ENCODE measurements at places on chromosomes 2 and 18.

DNA sequence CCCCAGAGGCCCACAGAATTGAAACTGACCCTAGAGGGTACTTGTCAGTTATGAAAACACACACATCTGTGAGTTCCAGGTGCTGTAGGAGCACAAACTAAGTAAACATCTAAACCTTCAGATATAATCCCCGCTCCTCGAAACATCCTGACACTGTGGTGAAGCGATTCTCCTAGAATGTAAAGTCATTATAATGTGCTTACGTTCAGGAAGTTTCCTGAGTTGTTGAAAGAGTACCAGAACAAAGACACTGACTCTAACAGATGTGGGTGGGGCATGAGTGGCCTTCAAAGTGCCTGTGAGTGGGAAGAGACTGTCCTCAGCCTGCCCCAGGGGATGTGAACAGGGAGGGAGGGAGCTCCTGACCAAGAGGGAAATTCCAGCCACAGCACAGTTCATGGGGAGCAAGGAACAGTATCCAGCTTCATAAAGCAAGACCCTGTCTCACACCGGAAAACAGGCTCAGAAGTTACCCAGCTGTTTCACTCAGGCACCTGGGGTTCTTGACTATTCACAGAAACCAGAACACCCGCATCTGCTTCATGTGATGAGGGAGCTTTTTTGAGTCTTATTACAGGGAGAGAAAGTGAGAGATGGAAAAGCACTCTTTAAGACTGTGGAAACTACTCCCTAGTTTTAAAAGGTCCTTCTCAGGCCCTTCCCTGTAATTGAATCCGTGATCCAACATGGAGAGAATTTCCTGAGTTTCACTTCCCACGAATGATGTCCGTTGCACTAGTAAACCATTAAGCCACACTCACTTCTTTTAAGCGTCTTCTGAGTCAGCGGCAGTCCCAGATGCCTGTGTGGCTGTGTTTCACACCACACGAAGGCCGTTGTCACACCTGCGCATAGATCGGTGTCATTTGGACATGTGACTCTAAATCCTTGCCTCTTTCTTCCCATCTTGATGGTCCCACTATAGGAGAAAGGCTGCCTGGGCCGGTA lies 88.6 kb upstream of the EML6 start:
- no peak for DNase-seq

- no peak for DNase-seq
Measured at GRCh38 chr18:3623769-3624545, 174.0 kb downstream of the TGIF1 start.

DNA sequence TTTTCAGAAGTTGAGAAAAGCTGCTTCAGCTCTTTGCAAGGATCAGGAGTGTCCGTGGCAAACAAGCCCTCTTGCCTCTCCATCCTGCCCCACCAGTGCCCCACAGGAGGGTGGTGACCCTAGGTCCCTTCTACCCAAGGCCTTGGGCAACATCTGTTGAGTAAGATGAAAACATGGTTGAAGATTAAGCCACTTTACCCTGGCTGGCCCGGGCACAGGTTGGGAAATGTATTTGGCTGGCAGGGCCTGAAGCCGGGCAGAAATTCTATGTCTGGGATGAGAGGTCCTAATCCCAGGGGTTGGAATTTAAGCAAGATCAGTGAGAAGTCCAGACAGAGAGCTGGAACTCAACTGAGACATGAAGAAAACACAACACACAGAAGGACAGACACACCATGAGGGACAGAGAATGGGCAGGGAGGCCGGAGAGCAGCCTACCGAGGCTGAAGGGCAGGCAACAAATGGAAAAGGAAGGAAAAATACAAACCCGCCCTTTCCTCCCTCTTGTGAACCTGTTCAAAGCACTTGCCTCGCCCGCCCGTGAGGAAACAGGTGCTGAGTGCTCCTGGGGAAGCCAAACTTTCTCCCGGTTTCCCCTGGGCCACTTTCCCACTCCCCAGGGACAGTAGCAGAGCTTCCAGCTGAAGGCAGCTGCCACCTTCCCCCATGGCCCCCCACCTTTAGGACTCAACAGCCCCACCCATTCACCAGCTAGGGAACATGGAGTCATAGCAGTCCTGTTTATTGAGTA lies 86.1 kb downstream of the TNS1 start:
- no peak for DNase-seq

- DNase-seq: no peak
Measured at GRCh38 chr2:134975281-134976009, 56.8 kb downstream of the CCNT2 start.

DNA sequence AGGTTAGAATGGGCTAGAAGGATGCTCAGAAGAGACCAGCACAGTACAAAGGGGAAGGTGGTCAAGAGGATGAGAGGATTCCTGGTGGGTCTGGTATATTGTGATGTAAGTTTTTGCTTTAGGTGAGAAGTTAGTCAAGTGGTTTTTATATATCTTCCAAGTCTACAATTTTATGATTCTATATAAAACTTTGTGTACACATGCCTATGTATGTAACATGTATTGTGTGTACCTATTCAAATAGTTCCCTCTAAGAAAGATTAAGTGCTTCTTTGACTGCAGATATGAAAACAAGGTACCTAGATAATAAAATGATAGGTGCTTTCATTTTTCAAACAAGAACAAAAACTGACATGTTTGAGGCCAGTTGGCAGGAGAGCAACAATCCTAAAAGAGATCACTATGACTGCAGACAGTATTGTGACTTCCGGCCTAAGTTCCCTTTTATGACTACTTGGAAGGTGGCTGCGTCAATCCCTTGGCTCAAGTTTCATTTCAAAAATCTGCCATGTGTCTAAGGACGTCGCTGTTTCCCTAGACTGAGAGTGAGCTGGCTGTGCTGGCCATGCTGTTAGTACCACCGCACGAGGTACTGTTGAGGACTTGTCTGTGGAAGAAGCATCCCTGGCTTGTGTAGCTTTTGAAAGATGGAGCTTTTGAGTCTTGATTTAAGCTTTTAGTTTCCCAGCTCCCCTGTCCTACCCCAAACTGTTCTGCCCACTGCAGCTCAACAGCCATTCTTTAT lies 123.1 kb downstream of the PRPF40A start:
- DNase-seq: no peak

GRCh38 chr2:9594366-9595054 lies 36.3 kb downstream of the YWHAQ start:
- no peak for DNase-seq

GRCh38 chr18:77650799-77651385 lies 401.2 kb downstream of the GALR1 start:
- no peak for DNase-seq

- DNase-seq: no peak
Measured at GRCh38 chr18:12238826-12239225, 15.3 kb upstream of the CIDEA start.

- no peak for DNase-seq
Measured at GRCh38 chr2:170191166-170191866, 13.4 kb downstream of the MYO3B start.

- DNase-seq: no peak
Measured at GRCh38 chr2:216139884-216140283, 30.7 kb downstream of the XRCC5 start.

GRCh38 chr18:25177631-25178030 lies 174.3 kb downstream of the ZNF521 start:
- DNase-seq: no peak

DNA sequence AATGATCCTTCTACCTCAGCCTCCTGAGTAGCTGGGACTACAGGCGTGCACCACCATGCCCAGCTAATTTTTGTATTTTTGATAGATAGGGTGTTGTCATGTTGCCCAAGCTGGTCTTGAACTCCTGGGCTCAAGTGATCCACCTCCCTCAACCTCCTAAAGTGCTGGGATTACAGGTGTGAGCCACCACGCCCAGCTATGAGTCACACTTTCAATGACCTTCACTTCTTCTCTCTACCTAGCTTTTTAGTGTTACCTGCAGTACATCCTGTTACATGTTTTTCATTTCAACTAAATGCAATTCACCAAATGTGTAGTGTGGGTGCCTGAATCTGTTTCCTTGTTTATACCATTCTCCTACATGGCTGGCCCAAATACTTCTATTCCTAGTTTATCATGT lies 64.0 kb downstream of the SLC39A10 start:
- no peak for DNase-seq

DNA sequence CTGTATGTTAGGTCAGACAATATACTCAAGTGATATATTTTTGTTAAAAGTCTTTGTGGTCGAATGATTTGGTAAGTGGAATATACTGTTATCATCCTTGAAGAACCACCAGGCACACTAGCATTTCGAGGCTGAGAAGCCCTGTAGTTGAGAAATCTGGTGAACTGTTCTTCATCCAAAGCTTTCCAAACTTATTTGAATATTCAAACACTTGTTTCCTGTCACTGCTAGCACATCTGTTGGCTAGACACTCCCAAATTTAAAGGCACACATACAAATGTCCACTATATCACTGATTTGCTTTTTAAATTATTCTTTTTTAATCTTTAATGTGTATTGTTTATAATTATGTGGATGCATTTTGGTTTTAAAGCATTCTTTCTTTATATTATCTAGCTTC lies 241.9 kb upstream of the CNTNAP5 start:
- DNase-seq: no peak

DNA sequence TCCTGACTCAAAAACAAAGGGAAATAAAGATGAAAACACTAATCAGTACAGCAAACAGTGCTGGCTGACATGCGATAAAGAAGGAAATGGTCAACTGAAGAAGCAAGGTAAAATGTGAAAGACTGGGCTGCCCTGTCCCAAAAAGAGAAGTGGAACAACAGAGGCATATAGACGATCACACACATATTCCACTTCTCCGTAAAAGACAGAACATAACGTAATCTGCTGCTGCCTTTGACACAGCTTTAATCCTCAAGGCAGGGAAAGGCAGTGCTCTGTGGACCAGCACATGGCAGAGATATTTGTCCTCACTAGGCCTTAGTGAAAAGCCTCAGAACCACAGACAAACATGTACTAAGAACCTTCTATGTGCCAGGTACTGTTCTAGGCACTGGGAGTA lies 24.3 kb upstream of the REL start:
- DNase-seq: no peak

- DNase-seq: no peak
Measured at GRCh38 chr18:22322243-22322691, 95.4 kb downstream of the CTAGE1 start.

DNA sequence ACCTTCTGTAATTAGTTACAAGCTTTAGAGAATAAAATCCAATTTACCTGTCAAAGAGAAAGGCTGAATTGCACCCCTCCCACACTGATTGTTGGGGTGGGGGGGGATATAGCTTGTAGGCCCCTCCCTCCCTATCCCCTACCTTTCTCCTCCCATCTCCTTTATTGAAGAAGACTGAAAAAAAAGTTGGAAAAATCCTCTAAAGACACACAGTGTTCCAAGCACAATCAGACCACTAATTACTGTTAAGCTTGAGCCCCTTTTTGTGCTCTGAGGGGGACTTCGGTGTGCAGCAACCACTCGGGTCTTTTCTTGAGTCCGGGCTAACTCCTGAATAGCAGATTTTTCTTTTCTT lies 43.0 kb upstream of the FZD5 start:
- no peak for DNase-seq

DNA sequence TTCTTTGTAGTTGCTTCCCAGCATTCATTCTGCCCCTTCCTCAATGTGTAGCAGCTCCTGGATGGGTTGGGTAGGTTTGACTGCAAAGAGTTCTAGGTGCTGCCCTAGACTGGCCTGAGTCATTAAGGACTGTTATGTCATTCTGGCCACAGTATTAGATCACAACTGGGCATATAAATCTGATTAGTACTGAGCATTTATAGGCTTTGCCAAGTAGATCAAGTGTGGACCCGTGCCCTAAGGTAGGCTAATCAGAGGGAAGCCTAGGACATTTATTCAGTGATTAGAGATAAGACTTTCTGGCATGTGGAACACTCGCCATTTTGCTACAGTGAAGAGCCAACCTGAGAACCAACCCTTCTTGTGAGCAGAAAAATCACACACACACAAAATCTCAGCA lies 2.7 kb downstream of the KATNAL2 start:
- DNase-seq: no peak

Data from stimulated activated CD8-positive, alpha-beta memory T cell treated with anti-CD3 and anti-CD28 coated beads, Interleukin-4, amount 100 ng/mL, for 1 hour (primary cell).